ENCODE measurements at places on chromosomes 6 and 20.

GRCh38 chr6:15876406-15876805 lies 213.6 kb upstream of the DTNBP1 start:
- no peak for DNase-seq

GRCh38 chr6:43978473-43979346 lies 148.5 kb downstream of the MRPL14 start:
- DNase-seq = no peak

DNA sequence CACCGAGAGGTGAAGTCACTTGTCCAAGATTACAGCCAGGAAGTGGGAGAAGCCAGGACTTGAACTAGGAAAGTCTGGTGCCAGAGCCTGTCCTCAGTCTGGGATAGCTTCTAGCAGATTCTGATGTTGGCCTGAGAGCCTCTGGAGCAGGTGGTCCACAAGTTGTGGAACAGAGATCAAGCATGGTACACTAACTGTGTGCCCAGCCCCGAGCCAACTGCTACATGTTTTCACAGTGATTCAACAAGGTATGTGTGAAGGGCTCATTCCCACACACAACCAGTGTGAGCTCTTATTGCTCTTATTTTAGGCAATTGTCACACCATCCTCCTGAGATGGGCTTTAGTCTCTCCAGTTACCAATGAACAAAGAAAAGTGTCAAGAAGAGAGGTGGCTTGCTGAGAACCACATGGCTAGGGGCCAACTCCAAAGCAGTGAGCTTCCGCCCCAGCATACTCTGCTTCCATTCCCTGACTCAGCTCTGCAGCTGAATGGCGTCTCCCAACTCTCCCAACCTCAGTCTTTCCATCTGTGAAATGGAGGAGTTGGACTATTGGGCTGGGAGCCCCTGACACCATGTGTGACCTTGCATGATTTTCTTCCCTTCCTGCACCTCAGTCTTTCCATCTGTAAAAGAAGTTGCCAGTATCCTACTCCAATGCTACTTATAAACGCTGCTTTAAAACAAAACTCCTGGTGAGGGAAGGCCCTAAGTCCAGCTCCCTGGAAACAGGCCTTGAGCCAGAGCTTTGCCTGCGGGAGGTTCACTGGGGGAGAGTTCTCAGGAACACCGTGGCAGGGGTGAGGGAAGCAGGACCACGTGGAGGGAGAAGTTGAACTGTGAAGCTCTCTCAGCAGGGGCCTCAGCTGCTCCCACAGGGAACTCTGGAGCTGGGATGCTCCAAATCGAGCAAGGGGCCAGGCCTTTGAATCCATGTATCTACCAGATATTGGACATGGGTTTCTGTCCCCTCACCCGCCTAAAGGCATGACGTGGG lies 40.9 kb downstream of the CDH22 start:
- peak; percentile 20 for DNase-seq

GRCh38 chr6:157791450-157791849 lies 31.6 kb upstream of the SNX9 start:
- no peak for DNase-seq

GRCh38 chr6:23180504-23181293 lies 611.3 kb downstream of the HDGFL1 start:
- peak; percentile 89 for DNase-seq

- DNase-seq = no peak
Measured at GRCh38 chr20:58169450-58169849, 59.0 kb downstream of the ANKRD60 start.

DNA sequence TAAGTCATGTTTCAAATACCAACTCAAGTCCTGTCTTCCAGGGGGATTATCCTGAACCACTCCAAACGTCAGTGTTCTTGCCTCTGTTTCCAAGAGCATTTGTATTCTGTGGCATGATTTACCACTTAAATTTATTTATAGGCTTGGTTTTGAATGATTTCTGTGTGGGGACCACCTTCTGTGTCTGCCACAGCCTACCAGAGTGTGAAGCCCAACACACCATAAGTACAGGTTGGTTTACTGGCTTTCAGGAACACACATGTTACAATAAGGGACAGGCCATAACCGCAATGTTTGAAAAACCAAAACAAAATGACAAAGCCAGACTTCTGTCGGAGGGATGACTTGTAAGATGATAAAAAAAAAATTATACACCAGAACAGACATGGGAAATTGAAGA lies 56.5 kb upstream of the MAP3K7 start:
- DNase-seq = no peak

- DNase-seq = no peak
Measured at GRCh38 chr6:170271771-170272314, 19.0 kb downstream of the DLL1 start.

DNA sequence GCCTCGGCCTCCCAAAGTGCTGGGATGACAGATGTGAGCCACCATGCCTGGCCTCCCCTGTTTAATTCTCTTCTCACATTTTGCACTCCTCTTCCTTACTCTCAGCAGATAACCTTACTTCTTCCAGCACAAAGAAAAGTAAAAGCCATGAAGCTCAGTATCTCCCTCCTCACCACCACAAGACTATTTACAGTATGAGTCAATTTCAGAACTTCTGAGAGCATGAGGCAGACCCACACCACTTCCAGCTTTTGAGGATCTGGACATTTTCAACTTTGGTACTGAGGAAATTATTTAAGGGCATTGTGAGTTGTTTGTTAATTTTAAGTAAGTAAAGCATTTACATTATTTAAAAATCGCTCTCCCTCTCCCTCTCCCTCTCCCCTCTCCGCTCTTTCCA lies 8.0 kb upstream of the SNX3 start:
- DNase-seq = no peak

GRCh38 chr20:5843054-5843592 lies 92.9 kb downstream of the SHLD1 start:
- DNase-seq = no peak

DNA sequence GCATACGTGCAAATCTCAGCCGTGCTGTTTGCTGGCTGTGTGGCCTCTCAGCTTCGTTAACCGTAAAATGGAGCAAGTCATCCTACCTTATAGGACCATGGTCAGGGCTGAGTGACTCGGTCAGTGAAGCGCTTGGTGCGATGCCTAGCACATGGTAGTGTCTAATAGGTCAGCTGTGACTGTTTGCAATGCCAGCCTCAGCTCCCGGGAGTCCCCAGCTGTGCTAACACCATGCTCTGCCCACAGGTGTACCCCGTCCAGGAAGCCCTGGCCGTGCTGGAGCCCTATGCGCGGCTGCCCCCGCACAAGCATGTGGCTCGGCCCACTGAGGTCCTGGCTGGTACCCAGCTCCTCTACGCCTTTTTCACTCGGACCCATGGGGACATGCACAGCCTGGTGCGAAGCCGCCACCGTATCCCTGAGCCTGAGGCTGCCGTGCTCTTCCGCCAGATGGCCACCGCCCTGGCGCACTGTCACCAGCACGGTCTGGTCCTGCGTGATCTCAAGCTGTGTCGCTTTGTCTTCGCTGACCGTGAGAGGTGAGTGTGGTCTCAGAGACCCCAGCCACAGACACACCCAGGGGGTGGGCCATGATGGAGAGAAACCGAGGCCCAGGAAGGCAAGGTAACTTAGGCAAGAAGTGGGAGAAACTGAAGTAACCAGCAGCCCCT lies 10.6 kb downstream of the TRIB3 start:
- DNase-seq = no peak

DNA sequence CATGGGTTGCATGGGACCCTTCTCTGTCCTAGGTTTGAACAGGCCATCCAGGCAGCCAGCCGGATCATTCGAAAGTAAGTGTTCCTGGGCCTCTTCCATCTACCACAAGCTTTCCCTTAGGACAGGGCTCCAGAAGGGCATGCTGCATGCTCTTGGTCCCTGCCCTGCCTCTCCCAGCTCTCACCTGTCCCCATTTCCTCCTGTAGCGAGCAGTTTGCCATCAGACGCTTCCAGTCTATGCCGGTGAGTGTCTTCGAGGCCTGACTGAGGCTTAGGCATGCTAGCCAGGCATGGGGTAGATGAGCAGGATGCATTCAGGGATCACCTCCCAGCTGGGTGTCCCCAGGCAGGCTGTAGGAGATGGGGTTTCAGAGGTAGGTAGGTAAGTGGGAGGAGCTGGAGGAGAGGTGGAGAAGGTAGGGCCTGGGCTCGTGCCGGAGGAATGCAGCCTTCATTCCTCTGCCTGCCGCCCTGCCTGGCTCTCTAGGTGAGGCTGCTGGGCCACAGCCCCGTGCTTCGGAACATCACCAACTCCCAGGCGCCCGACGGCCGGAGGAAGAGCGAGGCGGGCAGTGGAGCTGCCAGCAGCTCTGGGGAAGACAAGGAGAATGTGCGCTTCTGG lies 4.3 kb downstream of the CDC25B start:
- DNase-seq = no peak

DNA sequence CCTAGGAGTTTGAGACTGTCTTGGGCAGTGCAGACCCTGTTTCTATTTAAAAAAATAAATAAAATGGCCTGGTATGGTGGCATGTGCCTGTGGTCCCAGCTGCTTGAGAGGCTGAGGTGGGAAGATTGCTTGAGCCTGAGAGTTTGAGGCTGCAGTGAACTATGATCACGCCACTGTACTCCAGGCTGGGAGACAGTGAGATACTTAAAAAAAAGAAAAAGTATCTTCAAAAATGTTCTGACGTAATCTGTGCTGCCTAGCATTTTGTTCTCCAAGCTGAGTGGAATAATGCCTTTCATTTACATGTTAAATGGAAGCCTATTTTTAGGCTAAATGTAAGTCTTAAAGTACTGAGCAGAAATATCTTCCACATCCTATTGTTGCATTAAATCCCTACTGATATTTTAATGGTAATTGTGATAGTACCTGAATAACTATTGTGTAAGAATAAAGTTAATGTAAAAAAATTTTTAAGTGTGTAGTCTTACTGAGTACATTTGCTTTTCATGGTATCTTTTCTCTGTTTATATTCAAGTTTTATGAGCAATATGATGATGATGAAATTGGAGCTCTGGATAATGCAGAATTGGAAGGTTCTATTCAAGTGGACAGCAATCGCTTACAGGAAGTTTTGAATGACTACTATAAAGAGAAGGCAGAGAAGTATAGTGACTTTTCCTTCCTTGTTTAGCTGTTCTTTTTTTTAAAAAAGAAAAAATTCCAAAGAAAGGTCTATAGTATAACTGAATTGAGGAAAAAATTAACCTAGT lies 4.2 kb upstream of the ZC2HC1B start:
- DNase-seq = no peak

DNA sequence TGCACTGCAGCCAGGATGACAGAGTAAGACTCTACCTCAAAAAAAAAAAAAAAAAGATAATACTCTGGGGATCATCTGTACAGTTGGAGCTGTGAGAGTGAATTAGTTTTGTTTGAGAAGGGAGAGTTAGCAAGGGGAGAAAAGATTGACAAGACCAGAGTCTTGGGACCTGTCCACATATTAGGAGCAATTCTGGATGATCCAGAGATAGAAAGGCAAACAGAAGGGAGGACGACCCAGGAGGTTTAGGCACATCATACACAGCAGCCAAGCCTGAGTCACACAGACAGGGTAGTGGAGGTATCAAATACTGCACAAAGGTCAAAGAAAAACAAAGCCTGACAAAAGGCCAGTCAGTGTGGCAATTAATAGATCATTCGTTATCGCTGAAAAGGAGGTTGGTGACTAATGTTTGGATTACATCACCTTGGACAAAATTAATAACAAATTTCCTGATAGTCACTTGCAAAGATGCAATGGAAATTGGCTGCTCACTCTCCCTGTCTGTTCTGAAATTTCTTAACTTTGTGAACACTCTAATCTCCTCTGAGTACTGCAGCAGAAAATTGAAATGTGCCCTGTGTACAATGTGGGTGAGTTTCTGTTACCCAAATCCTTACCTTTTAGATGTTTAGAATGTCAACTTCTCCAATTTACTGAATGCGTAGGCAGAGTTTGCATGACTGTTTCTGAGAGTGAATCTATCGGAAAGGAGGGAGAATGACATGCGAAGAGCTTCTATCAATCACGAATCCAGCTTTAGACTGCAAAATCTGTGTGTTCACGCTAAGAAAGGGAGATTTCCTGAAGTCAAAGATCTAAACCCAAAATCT lies 105.4 kb downstream of the TSHZ2 start:
- DNase-seq = no peak

DNA sequence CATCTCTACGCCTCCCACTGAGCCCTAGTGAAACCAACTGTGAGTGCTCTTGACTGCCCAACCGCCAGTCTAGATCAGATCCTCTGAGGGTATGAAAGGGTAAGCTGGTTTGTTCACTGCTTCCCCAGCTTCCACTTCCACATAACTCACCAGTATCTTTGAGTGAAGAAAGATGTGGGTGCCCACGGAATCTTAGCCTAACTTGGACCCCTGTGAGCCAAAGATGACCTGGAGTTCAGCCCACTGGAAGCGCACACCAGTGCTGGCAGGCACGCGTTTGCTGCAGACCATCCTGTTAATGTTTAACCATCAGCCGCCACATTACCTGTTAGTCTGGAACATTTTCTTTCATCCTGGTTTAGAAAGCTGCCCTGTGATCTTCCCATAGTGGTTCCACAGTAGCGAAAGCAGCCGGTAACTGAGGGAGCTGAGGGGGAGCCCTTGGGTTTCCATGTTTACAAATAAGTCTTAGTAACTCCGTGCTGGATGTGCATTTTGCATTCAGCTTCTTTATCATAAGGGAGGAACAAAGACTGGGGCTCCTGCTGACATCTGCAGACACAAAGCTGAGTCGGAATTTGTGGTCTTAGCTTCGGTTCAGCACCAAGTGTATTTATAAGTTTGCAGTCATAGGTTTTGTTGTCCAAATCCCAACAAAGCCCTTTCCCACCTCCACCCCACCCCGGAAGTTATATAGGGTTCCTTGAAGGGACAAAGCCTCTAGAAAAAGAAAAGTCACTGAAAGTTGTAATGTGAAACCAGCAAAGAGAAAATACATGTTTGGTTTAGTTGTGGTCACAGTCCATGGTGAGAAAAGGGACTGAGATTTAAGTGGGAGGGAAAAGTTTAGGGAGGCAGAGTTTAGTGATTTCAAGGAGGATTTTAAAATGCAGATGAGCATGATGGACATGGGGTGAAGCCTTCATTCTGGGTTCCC lies 71.0 kb downstream of the SSR1 start:
- no peak for DNase-seq

- no peak for DNase-seq
Measured at GRCh38 chr20:51871943-51872342, 69.6 kb upstream of the SALL4 start.

GRCh38 chr6:132887204-132887603 lies 72.8 kb downstream of the RPS12 start:
- DNase-seq = no peak

DNA sequence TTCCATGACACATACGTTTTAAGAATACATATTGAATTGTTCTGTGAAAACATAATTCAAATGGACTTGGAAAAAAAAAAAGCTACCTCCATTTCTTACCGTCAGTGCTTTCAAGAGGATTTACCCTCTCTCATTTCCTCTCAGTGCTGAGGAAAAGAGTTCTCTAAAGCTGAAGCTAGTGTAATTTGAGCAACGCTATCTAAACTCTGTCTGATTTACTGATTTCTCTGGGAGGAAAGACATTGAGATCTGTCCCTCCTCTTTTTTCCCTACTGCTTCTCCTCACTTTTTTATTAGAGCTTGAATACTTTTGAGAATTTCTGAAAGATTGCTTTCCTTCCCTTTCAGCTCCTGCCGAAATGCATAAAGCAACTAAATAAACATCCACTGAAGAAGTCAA lies 41.2 kb upstream of the GRIK2 start:
- no peak for DNase-seq

- DNase-seq = no peak
Measured at GRCh38 chr6:22027040-22027725, 269.7 kb downstream of the PRL start.

GRCh38 chr6:141403827-141404226 lies 728.9 kb upstream of the GJE1 start:
- no peak for DNase-seq

GRCh38 chr6:107578642-107579341 lies 88.9 kb downstream of the SOBP start:
- peak; percentile 21 for DNase-seq

- no peak for DNase-seq
Measured at GRCh38 chr6:160133441-160134336, 12.1 kb downstream of the SLC22A1 start.

Data from retina (tissue), 1 donor.